ENCODE measurements at places on chromosomes 7 and 10.

GRCh38 chr10:12564173-12564572, 214.8 kb downstream of the CAMK1D start:
- DNase-seq, result no peak

- no peak for DNase-seq
Measured at GRCh38 chr7:18221377-18222293, 194.0 kb upstream of the PRPS1L1 start.

- DNase-seq, result no peak
Measured at GRCh38 chr10:12420530-12421120, 71.3 kb downstream of the CAMK1D start.

GRCh38 chr7:1979591-1980560, 252.9 kb downstream of the MAD1L1 start:
- no peak for DNase-seq

Data from stimulated activated CD8-positive, alpha-beta memory T cell treated with anti-CD3 and anti-CD28 coated beads, Interleukin-15, amount 100 ng/mL, for 24 hours (primary cell).